ENCODE measurements at places on chromosomes 13 and 19.

DNA sequence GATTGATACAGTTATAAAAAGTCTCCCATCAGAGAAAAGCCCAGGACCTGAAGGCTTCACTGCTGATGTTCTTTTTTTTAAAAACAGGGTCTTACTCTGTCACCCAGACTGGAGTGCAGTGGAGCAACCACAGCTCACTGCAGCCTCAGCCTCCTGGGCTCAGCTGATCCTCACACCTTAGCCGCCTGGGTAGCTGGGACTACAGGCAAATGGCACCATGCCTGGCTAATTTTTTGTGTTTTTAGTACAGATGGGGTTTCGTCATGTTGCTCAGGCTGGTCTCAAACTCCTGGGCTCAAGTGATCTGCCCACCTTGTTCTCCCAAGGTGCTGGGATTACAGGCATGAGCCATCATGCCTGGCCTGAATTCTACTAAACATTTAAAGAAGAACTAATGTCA is 33.1 kb downstream of the TEX29 start:
- DNase-seq = no peak

DNA sequence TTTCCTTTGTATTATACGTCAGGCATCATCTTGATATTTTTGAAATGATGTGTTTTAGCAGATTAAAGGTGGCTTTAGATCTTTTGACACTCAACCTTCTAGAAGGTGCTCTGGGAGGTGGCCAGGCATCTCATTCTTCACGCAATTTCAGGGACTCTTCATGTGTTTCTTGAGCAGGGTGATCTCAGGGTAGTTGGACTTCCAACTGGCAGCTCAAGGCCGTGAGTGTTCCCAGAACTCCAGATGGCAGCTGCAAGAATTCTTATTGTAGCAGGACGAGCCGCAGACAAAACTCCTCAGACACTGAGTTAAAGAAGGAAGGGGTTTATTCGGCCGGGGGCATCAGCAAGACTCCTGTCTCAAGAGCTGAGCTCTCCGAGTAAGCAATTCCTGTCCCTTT is 82.5 kb upstream of the UBAC2 start:
- no peak for DNase-seq

DNA sequence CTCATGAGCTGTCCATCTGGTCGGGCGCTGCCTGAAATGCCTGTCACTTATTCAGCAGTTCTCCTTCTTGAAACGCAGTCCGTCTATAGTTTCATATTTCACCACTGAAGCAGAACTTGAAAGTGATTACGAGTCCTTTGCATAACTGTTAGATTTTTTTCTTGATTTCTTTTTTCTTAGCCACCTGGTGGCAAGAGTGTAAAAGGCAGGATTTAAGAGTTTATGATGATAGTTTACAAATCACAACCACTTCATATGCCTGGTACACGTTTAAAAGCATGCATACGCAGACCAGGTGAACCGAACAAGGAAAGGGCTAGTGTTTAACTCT is 45.8 kb downstream of the GGACT start:
- no peak for DNase-seq

DNA sequence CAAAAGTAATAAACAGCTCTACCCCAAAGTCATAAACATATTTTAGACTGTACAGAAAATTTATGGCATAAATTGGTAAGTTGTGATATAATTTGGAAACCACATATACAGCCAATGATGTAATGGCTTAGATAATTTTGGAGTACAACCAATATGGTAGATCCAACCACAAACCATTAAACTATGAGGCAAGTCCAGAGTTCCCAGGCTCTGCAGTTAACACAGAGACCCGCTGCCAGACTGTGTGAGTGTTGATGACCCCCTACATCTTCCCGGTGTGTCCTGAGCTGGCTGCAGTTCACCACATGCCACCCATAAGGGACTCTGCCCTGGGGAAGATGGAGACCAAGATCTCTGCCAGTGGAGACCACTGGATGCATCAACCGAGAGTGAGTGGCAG is 9.9 kb upstream of the SERPINE3 start:
- DNase-seq = no peak

DNA sequence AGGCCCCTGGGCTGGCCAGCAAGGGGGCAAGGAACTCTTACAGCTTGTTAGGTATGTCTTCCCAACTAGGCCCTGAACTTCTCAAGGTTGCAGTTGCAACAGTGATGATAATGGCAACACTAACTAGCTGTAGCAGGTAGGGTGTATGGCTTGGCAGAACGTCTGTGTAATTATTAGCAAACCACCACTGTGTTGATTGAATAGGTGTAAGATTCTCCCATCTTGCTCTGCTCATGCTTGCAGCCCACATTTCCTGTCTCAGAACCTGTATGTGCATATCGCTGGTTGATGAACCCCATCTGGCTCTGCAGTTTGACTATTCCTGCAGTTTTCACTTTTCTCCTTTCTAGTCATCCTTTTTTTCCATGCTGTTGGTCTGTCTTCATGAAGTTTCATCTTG is 178.8 kb downstream of the KATNAL1 start:
- no peak for DNase-seq

All from stimulated activated CD4-positive, alpha-beta T cell treated with anti-CD3 and anti-CD28 coated beads, Interleukin-12 subunit alpha, Interleukin-12 subunit beta, amount 100 ng/mL, for 4 hours (primary cell).